Activated T-helper 1 cell treated with anti-CD3 and anti-CD28 coated beads, Interleukin-12 subunit alpha, Interleukin-12 subunit beta, Interleukin-2, Interleukin-4 antibody, amounts not matched to agents 30 ng/mL and 10 ng/mL and 1 ng/mL, durations not matched to agents 14 hours and 24 hours and 36 hours (primary cell): ENCODE measurements at places on chromosomes 7 and 10. TPM values are rescaled to one million over a fixed set of nuclear protein-coding genes. Genes with fewer than 3 reads are reported as not detected.
A peak's percentile ranks its signal among the peaks of the same experiment; 100 is the strongest.

TECPR1 gene
- total RNA-seq = 49.1 and 53.6 TPM in 2 replicates

DNA sequence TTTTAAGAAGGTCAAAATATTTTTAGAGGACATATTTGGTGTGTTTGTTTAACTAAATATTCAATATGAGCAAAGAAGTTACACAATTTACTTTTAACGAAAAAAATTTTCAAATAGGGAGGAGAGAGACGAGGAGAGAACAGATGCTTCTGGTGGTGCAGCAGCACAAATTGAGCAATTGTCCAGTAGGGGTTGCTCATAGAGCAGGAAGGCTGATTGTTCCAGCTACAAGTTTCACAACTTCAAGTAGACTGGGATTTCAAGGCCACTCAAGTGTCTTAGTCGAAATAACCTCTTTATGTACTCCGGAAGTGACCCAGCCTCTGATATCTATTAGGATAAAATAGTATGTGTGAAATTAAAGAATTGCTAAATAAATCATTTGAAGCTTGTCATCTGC lies 197.9 kb downstream of the HDAC9 start:
- no peaks in the 10 kb centered on the region for H3K27me3 ChIP-seq
- H3K4me1 ChIP-seq = no peaks in the 10 kb centered on the region
- H3K27ac ChIP-seq = no peak overlapping the region
- no peak overlapping the region for H3K4me3 ChIP-seq
- no peaks in the 10 kb centered on the region for H3K36me3 ChIP-seq

TLX1 gene
- total RNA-seq = not detected in 2 replicates

DNA sequence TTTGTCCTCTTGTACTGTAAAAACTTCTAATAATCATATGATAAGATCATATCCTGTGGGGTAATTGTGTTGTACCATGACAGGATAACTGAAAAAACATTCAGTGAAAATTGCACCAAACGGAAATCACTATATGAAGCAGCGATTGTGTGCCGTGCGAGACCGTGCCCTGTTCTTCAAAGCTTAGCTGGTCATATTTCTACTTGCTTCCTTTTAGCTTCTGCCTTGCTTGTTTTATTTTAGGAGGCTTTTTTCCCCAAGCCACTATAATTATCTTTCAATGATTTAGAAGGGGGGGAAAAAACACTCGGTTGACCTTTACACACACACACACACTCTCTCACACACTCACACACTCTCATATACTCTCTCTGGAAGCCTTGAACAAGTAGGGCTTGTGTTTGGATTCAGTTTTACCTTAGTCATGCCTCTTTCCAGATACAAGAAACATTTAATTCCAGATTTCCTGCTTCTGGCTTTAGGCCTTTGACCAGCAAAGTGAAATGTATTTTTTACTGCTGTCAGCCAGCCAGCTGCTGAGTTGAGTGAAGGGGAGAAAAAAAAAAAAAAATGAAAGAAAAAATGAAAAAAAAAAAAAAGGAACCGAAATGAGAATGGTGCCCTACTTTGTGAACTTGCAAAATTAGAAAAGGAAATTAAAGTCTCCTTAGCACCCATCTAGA lies 181.4 kb downstream of the ARID5B start:
- H3K4me3 ChIP-seq = peak overlapping the region; percentile 78
- peaks cover 72% of the 10 kb centered on the region for H3K4me1 ChIP-seq

DNA sequence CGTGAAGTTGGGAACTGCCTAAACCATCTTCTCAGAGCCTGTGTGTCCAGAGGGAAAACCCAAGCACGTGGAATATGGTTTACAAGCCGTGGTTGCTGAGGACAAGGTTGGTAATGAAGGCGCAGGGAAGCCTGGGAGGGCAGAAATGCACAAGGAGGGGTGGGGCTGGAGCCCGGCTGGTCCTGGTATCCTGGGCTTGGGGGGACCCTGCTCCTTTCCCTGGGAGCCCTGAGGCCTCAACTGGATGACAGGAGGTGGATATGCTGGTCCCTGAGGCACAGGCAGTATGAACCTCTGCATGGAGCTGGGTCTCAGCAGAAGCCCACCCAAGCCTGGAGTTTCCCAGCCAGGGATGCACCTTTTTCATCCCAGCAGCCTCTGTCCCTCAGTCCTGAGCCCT lies 80.3 kb upstream of the RET start:
- H3K27me3 ChIP-seq = no peaks in the 10 kb centered on the region
- H3K36me3 ChIP-seq = no peaks in the 10 kb centered on the region
- H3K4me3 ChIP-seq = no peak overlapping the region
- no peaks in the 10 kb centered on the region for H3K4me1 ChIP-seq
- no peak for DNase-seq

DNA sequence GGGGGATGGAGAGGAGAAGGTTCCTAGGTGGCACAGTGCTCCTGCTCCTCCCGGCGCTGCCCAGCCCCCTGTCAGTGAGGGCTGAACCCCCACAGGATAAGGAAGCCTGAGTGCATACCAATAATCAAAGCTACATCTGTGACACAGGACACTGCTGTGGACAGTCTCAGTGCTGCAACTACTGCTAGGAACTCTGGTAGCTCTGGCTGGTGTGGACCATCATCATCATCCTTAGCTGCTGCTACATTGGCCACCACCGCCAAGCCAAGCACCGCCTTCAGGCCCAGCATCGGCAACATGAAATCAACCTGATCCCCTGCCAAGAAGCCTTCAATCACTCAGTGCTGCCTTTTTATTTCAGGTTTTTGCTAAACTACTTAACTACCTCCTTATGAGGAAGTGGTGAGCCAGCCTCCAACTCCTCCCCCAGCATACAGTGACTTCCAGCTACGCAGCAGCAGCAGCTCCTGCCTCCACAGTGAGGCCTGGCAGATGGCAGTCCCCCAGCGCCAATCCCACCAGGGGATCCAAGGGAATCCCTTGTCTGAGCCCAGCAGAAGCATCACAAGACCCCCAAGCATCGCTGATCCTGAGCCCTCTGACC lies 32.1 kb upstream of the SLC26A4 start:
- peaks cover 13% of the 10 kb centered on the region for H3K36me3 ChIP-seq
- no peak overlapping the region for H3K4me3 ChIP-seq
- H3K4me1 ChIP-seq = peaks cover 35% of the 10 kb centered on the region
- H3K27me3 ChIP-seq = no peaks in the 10 kb centered on the region

DNA sequence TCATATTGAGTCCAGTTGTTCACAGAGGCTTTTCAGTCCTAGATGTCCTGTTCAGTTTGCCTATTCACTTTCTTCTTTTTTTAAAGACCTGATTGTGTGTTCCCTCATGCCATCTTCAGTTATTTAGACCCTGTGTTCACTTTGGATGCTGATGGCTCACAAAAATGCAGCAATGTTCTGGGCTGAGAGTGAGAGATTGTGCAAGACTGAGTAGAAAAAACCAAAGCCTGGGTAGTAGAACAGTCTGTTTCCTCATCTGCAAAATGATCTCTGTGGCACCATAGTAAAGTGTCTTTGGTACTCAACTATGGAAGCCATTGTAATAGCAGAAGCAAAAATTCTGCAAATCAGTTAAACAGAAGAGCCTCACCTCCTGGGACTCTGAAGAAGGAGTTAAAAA lies 43.2 kb downstream of the AKR1B1 start:
- no peak overlapping the region for H3K4me3 ChIP-seq
- H3K27me3 ChIP-seq = no peaks in the 10 kb centered on the region
- peaks cover 8% of the 10 kb centered on the region for H3K4me1 ChIP-seq
- no peak overlapping the region for H3K27ac ChIP-seq
- no peaks in the 10 kb centered on the region for H3K36me3 ChIP-seq
